ENCODE measurements at places on chromosomes 4 and X.

- no peak for DNase-seq
Measured at GRCh38 chrX:140425712-140426395, 79.0 kb downstream of the SOX3 start.

GRCh38 chrX:133473451-133473850 lies 58.2 kb upstream of the GPC4 start:
- no peak for DNase-seq

DNA sequence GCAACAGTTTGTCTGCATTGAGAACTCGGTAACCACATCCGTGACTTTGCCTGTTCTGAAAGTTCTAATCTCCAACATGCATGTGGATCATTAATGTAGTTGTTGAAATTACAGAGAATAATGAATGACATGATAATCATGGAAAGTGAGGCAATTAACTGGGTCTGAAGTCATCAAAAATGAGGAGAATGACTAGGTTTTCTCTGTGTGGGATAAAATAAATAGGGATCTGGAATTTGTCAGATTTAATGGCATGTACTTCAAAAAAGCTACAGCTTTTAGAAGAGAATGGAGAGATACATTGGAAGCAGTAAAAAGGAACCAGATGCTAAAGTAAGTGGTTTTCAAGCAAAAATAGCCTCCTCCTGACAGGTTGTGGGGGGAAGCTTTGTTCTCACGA lies 59.3 kb downstream of the AFM start:
- no peak for DNase-seq

- DNase-seq, result no peak
Measured at GRCh38 chrX:123859409-123859845, 426 bp upstream of the XIAP start.

DNA sequence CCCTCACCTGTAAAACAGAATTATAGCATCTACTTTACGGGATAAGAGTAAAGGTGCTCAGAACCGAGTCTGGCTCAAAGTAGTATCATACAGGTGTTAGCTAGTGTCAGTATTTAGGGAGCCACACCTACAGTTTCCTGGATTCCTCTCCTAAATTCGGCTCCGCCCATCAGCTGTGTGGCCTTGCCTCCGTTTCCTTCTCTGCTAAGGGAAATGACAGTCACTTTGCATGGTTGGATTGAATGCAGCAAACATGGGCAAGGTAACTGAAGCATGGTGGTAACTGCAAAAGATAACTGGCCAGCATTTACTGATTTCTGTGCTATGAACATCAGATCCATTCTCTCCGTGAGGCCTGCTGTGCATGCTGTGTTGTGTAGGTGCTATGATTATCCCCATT lies 2.8 kb downstream of the PPP1R3F start:
- no peak for DNase-seq

GRCh38 chrX:19958552-19959486 lies 32.0 kb downstream of the BCLAF3 start:
- DNase-seq, result no peak

GRCh38 chr4:83062739-83063138 lies 27.8 kb downstream of the COPS4 start:
- DNase-seq, result no peak

DNA sequence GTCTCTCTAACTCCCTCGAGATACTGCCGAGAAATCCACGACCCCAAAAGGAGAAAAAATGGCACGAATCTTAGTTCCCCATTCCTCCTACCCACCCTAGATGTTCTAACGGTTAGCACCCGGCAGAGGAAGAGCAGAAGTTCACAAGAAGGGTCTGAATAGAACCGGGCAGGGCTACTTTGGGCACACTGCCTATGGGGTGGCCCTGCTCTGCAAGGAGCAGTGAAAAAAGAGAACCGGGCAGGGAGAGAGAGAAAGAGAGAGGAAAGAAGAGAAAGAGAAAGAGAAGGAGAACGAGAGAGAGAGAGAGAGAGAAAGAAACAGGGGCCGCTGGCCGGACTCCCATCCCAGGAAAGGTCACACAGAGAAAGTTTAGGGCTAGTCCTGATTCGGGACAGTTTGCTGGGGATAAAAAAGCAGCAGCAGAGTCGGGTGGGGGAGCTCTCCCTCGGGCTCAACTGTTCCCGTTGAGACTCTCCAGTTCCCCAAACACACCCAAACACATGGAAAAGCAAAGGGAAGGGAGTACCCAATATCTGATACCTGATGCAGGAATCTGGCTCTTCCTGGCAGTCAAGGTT lies 468 bp downstream of the GLA start:
- DNase-seq, result no peak

DNA sequence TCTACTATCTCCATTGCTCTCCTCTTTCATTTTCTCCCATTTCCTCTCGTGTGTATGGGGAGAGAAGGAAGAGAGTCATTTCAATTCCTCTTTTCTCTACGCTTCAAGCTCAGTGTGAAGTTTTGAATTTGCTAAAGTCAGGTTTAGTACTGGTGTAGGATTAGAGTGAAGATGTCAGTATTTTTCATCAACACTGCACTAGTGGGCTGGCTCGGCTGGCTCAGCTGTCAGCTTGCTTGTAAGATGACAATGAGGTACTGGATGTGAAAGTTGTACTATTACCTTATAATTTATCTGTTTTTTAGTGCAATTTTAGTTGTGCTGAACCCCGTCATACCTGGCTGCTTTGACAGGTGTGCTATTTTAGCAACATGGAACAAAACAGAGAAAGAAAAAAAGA lies 2.1 kb upstream of the SH2D1A start:
- DNase-seq, result no peak

- no peak for DNase-seq
Measured at GRCh38 chr4:5815641-5816040, 77.2 kb downstream of the CRMP1 start.

GRCh38 chr4:188934320-188934962 lies 795.2 kb downstream of the TRIML1 start:
- DNase-seq, result no peak

- no peak for DNase-seq
Measured at GRCh38 chr4:143391261-143391660, 54.6 kb downstream of the GAB1 start.

- no peak for DNase-seq
Measured at GRCh38 chr4:76952656-76953582, 3.4 kb downstream of the SEPTIN11 start.

DNA sequence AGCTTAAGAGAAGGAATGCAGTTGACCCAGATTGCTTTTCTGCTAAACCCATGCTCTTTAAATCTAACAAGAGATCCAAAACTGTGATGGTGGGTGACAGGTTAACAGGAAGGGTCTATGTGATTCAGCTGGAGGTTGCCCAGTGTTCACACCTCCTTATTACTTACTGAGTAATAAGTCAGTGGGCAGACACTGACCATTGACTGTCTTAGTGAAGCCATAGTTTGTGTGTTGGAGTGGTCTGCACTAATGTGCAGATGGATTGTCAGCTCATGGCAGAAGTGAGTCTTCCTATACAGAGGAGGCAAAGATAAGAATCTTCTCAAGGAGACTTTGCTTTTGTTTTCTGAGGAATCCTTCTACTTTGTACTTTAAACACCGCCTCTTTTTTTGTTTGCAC lies 15.2 kb upstream of the RUFY3 start:
- no peak for DNase-seq

GRCh38 chrX:29233592-29234183 lies 646.4 kb downstream of the IL1RAPL1 start:
- no peak for DNase-seq

DNA sequence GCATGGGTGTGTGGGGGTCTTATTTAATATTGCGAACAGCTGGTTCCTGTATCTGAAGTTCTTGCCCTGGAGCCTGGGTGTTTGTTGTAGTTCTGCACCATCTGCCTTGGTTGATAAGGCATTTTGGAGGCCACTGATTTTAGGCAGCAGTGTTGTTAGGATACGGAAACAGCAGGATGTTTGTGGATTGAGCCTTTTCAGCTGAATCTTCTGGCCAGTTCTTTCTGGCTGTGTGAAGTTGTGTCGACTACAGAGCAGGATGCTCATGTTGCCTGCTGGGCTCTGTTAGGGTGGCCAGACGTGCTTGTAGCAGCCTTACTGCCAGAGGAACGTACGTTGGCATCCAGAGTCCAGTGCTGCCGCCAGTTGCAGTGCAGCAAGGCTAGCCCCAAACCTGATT lies 134.2 kb downstream of the PTTG2 start:
- DNase-seq, result no peak

GRCh38 chr4:37827030-37827685 lies 672 bp downstream of the PGM2 start:
- no peak for DNase-seq

GRCh38 chr4:168183717-168184571 lies 91.6 kb downstream of the ANXA10 start:
- no peak for DNase-seq

GRCh38 chr4:26120098-26120825 lies 200.6 kb upstream of the RBPJ start:
- DNase-seq, result no peak

GRCh38 chrX:2449135-2449886 lies 51.5 kb downstream of the DHRSX start:
- DNase-seq, result no peak

DNA sequence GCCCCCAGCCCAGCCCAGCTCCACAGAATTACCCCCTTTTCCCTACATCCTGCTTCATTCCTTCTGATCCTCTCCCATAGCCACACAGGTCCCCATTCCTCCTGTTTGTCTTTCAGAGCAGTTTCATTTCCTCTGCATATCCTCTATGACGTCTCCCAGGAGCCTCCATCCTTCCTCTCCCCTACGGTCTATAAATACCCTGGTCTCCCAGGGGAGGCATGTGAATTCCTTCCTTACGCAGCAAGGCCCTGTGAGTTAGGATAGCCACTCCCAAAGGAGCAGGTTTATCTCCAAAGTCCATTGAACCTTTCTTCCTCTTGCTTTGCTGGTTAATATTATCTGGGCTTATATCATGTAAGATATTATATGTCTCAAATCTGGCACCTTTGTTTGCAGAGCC lies 8.4 kb upstream of the APLN start:
- no peak for DNase-seq

- no peak for DNase-seq
Measured at GRCh38 chr4:22416403-22416802, 99.5 kb downstream of the ADGRA3 start.

- DNase-seq, result no peak
Measured at GRCh38 chrX:17464194-17464593, 89.2 kb downstream of the NHS start.

GRCh38 chr4:83257811-83258210 lies 26.8 kb downstream of the COQ2 start:
- DNase-seq, result no peak

DNA sequence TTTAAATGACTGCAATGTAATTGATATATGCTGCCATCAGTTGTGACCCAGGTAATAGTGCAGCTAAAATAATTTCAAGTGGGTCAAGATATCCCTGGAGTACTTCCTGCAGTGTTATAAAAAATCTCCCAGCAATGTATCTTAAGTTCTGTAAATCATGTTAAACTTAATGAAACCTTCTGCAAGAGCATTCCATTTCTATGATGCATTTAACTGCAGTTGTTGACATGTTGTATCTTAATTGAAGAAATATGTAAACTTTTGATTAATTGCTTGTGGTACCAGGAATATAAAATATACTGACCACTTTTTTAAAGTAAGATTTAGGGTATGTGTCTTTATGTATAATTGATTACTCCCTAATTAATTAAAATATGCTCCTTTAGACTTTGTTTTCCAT lies 213.6 kb downstream of the AFF2 start:
- DNase-seq, result no peak

DNA sequence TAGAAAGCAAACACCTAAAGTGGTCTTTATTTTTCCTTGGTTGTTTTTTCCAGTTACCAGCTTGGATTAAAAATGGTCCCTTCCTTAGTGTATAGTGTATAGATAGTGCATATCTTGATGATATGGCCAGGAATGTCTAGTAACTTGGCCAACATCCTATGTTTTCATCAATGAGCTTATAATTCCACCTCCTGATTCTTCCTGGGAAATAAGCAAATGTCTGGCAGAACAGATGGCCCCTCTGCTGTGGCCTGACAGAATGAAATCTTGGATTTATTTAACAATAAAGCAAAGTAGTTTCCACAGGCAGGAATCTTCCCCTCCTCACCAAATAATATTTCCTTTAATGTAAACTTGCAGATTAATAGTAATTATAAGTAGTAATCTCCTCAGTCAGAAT lies 6.1 kb downstream of the SCARB2 start:
- DNase-seq, result no peak

GRCh38 chr4:118765399-118765798 lies 70.5 kb downstream of the SEC24D start:
- DNase-seq, result no peak

GRCh38 chr4:111754003-111754402 lies 391.3 kb upstream of the FAM241A start:
- DNase-seq, result no peak

- no peak for DNase-seq
Measured at GRCh38 chr4:147586637-147587036, 30.6 kb upstream of the TMEM184C start.

GRCh38 chrX:13875572-13875971 lies 58.7 kb upstream of the GPM6B start:
- no peak for DNase-seq

GRCh38 chr4:40365766-40366165 lies 30.6 kb downstream of the CHRNA9 start:
- no peak for DNase-seq

GRCh38 chr4:182643801-182644682 lies 273.1 kb downstream of the DCTD start:
- DNase-seq, result no peak

- DNase-seq, result no peak
Measured at GRCh38 chr4:101973361-101973760, 182.8 kb downstream of the BANK1 start.

DNA sequence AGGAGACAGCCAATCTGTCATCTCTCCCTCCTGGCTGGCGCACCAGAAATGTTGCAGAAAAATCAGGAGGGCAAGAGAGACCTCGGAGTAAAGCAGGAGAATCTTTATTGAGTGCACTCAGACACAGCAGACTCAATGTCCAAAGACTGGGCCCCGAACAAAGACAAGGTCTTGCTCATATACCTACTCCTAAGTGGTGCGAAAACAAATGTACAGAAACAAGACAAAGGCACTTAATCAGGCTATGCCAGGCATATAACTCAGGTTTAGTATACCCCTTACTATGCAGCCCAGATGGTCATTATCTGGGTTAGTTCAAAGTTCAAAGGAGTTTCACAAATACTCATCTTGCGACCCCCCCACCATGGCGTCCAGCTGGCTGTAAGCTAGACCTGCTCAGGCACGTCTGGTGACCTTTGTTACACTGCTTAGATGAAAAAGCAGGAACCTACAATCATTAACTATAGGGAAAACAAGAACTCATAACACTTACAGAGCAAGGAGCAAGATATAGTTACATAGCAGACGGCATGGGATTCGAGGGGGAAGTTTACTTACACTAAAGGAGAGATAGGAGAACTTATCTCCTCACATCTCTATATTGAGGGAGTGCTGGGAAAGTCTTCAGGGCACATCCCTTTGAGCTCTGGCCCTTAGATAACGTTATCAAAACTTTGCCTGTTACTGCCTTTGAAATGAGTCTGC lies 27.5 kb downstream of the SULT1E1 start:
- DNase-seq, result no peak

- no peak for DNase-seq
Measured at GRCh38 chr4:848803-849477, 23.0 kb upstream of the CPLX1 start.

All from CD8-positive, alpha-beta memory T cell (primary cell).